Bronchial epithelial cell (primary cell): ENCODE measurements at places on chromosomes 3 and 15.

- DNase-seq = peak; percentile 92
These were observed 25.1 kb downstream of the XYLB start for GRCh38 chr3:38371541-38372213.

GRCh38 chr15:89660556-89660955 is 5.3 kb upstream of the KIF7 start:
- no peak for DNase-seq

DNA sequence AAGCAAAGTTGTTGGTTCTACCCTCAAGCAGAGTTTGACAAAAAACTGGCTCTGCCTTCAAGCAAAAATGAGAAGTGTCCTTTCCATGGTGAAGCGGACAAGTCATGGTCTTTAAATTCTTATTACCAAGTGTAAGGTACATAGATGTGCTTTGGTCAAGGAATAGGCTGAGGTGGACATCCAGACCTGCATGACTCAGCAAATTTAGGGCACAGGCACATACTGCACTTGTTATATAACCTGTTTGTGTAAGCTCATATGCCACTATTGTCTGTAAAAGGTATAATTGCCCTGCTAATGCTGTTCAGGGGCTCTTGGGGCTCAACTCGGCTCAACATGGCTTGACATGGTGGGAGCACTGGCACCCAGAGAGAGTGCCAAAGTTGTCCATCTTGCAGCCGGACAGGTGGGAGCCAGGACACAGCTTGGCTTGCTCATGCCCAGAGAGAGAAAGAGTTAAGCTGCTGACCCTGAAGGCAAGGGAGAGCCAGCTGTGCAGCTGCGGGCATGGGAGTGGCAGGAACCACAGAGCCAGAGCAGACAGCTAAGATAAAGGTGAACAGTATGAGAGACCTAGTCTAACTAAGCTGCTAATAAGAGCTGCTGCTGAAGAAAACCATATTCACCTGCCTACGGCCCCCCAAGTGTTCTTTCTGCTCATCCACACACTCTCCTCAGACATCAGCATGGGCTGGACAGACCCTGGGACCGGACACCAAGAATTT is 17.7 kb downstream of the MCCC1 start:
- no peak for DNase-seq

- DNase-seq = peak; percentile 22
These were observed 17.8 kb downstream of the SPATA12 start for GRCh38 chr3:57078344-57078634.

DNA sequence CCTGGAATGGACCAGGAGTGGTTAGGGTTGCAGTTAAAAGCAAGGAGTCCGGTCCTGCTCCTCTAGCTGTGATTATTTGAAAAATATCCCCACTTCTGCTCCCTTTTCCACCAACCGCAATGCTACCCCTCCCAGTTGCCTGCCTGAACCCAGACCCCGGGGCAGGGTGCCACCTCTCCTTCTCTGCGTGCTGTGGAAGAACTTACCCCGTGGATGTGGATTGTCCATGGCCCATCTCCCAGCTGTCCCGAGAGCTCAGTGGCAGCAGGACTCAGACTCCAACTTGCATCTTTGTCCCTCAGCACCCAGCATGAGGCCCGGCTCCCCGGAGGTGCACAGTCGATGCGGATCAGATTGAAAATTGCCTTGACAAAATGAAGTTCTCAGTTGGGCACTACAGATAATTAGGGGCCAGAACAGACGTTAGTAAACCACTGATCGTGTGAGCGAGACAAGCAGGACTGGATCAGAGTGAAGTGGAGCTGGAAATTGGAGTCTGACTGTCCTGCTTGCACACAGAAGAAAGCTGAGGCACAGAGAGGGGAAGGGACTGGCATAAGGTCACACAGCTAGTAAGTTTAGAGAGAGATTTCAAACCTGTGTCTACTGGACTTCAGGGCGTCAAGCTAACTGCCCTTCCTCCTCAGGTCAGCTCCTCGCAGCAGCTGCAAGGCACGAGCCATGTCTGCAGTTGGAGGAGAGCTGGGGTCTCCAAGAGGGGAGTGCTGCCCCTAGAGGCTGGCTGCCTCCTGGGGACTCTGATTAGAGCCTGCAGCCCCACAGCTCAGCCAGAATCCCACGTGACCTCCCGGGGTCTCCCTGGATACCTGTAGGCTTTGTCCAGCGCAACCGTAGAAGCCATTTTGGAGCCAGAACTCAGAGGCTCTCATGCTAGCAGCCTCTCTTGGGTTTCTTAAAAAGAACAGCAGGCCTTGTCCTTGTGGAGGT is 14.7 kb downstream of the SLC6A1 start:
- no peak for DNase-seq

DNA sequence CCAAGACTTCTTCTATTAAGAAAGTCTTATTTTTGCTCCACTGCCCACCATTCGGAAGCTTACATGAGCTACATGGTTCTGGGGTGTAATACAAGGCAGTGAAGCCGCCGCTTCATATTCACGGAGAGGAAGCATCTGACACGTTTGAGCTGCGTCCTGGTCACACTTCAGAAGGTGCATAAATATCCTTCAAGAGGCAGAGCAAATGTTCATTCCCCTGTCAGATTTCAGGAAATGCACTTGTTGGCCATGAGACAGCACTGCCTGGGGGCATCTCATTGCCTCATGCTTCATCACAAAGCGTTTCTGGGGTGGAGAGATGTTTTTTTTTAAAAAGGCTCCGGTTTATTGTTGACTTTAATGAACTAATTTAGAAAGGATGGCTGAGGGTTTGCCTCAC is 119.9 kb downstream of the CADPS start:
- peak; percentile 90 for DNase-seq

- peak; percentile 14 for DNase-seq
These were observed 188.3 kb upstream of the THBS1 start for GRCh38 chr15:39392469-39393047.

DNA sequence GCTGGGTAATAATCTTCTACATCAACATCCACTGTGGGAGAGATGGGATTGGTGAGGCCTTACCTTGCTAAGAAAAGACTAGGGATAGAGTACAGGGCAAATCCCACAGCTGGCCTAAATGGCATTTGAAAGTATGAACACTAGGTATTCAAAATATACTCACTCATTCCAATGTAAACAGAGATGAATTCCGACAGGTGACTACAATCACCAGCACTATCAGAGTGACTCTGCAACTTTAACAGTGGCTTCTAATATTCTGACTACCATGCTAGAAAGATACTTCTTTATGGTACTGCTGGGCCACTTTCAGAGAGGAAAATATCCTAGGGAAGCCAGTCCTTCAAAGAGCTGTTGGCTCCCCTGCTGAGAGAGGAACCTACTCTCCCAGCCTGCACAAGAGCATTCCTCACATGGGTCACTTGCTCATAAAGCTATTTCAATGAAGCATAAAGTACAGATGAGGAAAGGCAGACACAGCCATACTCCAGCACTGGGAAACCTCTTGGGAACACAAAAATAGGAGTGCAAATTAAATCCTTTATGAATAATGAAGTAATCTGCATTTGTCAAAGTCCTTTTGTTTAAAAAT is 21.5 kb upstream of the MAN2C1 start:
- DNase-seq = no peak

- no peak for DNase-seq
These were observed 28.1 kb upstream of the NEO1 start for GRCh38 chr15:73024168-73024567.

- peak; percentile 56 for DNase-seq
These were observed 17.8 kb downstream of the CDV3 start for GRCh38 chr3:133591271-133591742.

GRCh38 chr15:37016231-37016630 is 84.1 kb downstream of the MEIS2 start:
- peak; percentile 69 for DNase-seq

GRCh38 chr3:56702490-56703315 is 19.6 kb upstream of the TASOR start:
- DNase-seq = peak; percentile 68

- DNase-seq = peak; percentile 57
These were observed 237.3 kb downstream of the XXYLT1 start for GRCh38 chr3:195033531-195034091.

- no peak for DNase-seq
These were observed 115.0 kb upstream of the LRIG1 start for GRCh38 chr3:66615643-66616301.

- DNase-seq = no peak
These were observed 23.5 kb downstream of the TPRG1 start for GRCh38 chr3:189195302-189195701.

- no peak for DNase-seq
These were observed 14.6 kb downstream of the ETV5 start for GRCh38 chr3:186094271-186094670.

DNA sequence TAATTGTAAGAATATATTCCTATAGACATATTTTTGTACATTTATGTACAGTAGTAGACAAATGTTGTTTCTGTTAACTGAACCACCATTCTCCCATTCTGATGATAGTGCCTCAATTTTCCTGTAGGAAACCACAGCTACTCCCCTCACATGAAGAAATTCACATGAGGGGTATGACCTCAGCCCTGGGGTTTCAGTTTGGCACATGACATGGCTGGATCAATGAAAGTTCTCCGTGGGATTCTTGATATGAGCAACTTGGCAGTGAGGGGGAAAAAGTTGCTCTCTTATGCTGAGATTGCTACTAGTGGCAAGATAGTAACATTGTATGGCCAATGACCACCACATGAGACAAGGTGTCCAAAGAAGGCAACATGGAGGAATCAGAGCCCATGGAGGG is 1090.3 kb upstream of the CFAP20DC start:
- no peak for DNase-seq
